ENCODE measurements at places on chromosomes 3 and 15. TPM values are rescaled to one million over a fixed set of nuclear protein-coding genes. Genes with fewer than 3 reads are reported as not detected.

FGF7 gene
- 5.6 TPM for total RNA-seq

DNA sequence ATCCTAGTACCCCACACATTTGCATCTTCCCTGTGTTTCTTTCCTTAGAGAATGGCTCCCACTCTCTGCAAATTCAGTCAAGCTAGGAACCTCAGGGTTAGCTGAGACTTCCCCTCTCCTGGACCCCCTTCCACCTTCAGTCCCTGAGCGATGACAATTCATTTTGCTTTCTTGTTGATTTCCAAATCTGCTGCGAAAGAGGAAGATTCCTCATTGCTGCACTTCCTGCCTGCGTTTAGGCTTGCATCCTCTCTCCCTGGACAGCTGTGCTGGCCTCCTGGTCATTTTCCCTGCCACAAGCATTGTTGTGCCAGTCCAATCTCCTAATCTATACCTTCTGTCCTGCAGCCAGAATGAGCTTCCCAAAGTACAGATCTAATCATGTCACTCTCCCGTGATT, 12.3 kb upstream of the DGKG start:
- no peak for DNase-seq

DNA sequence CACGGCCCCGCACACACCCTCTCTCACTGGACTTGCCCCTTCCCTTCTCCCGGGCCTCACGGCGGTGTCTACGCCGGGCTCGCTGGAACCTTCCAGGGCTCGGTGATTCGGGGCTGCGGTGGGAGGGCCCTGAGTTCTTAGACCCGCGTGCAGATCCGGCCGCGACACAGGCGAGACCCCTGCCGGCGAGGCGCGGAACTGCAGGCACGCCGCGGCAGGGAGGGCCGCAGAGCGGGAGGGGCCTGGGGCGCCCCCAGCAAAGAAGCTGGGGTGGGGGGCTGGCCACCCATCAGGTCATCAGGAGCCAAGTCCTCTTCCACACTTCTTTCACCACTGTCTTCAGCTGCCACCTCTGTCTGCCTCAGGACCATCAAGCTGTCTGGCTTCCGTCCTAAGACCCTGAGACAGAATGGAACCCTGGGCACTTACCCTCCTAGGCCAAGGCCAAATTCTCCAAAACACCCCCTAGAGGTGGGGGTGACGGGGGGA, 164.5 kb downstream of the XXYLT1 start:
- DNase-seq = peak; percentile 50

- no peak for DNase-seq
Measured at GRCh38 chr3:147361454-147362420, 44.6 kb downstream of the ZIC4 start.

PRR20G gene
- total RNA-seq = not detected

ONECUT1 gene
- total RNA-seq = 3.6 TPM

- no peak for DNase-seq
Measured at GRCh38 chr3:143559296-143559695, 289.0 kb downstream of the SLC9A9 start.

GRCh38 chr15:69414701-69415167, 585 bp downstream of the KIF23 start:
- peak; percentile 47 for DNase-seq

DNA sequence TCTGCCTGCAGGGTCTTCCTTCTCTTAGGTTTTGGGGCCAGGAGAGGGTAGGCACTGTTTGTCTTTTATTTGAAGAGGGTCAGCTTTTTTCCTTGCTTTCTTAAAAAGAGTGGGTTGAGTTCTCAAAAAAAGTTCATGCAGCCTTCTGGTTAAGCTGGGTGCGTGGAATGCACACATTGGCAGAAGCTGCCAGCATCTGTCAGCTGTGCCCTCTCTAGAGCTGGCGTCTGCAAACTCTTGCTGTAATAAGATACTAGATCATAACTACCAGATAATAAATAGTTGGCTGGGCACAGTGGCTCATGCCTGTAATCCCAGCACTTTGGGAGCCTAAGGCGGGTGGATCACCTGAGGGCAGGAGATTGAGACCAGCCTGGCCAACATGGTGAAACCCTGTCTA, 373.4 kb downstream of the OCA2 start:
- no peak for DNase-seq

ROPN1 gene
- total RNA-seq = not detected

GRCh38 chr3:95350049-95350448, 1287.2 kb downstream of the NSUN3 start:
- DNase-seq = no peak

DNA sequence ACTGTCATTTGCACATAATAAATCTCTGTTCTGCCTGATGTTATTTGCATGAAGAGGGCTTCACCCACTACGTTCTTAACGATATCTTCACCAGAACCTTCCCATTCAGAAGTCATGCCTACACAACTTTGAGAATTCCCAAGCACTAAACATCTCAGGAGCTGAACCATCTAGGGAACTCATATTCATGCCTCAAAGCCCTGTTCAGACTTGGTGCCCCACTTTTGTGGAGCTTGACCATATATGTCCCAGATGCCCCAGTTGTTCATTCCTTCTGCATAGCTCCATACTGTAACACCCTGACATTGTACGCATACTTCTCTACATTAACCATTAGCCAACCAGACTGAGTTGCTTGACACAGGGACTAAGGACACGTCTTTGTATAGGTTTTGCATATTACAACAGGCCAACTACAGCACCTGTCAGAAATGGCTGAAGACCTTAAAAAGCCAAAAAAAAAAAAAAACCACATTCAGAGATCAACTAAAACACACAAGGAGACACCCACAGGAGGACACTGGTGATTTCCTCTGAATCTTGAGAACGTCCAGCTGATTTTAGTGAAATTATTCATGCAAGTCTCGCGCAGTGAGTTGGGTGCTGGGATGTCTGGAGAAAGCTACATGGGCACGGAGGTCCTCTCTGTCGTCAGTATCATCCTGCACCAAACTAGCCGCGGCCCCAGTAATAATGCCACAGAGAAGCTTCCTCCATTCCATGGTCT, 141.4 kb downstream of the FOXP1 start:
- no peak for DNase-seq

GRCh38 chr15:68553994-68554720, 24.6 kb upstream of the CORO2B start:
- peak; percentile 86 for DNase-seq

GPR156 gene
- 2.1 TPM for total RNA-seq

DNA sequence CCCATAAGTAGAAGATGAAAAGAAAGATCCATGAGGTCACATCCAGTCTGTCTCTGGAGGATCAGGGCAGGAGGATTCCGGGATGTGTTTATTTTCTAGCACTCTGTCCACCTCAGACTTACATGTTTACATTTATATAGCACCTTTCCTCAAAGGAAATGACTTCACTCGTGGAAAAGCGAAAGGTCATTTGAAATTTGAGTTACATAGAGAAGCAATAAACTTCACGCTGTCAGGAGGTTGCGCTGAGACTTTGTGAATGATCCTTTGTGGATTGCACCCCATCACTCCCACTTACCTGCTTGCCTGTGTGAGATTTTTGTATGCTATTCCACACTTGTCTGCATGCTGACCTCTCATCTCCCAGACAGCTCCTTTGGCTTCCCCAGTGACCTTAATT, 540.5 kb downstream of the AGBL1 start:
- DNase-seq = no peak

BRK1 gene
- 128 TPM for total RNA-seq

- DNase-seq = no peak
Measured at GRCh38 chr15:56598991-56599390, 134.1 kb upstream of the MNS1 start.

RLBP1 gene
- total RNA-seq = 0.83 TPM
